PC-3 (cell line): ENCODE measurements at places on chromosomes 13 and 19. TPM values are rescaled to one million over a fixed set of nuclear protein-coding genes. Genes with fewer than 3 reads are reported as not detected.

Gene MAST1
- 7.7 and 11.2 TPM in 2 replicates for total RNA-seq

Gene MEF2B
- total RNA-seq: 0.22 and 0.29 TPM in 2 replicates

Gene ACP7
- 3.4 and 5.0 TPM in 2 replicates for total RNA-seq

Gene PRTN3
- total RNA-seq: 0.29 and 0.40 TPM in 2 replicates

DNA sequence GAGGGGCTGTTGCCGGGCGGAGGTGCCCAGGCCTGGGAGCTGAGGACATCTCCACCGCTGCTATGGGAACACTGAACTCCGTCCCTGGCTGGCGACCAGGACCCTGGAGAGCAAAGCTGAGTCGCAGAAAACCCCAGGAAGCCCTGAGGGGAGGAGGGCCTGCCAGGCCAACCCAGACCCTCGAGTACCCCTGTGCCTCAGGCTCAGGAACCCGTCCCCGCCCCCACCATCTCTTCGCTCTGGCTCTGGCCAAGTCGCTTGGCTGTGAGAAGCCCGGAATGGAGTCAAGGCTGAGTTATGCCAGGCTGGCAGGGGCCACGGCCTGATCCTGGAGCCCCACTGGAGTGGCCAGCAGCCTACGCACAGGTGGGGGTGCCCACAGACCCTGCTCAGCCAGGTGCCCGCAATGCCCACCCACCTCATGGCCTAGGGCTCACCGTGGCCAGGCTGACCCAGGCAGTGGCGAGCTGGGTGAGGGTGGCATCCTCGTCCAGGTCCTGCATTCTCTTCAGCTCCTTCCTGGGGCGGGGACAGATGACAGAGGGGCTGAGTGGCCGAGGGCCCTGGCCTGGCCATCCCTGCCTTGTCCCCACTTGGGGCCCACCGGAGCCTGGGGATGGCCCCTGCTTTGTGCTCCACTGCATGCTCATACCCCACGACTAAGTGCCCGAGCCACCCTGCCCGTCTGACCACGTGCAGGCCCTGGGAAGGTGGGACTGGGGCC lies 8.5 kb upstream of the CERS1 start:
- no peak for DNase-seq
- no peaks in the 10 kb centered on the region for H3K27me3 ChIP-seq
- H3K27ac ChIP-seq: no peak overlapping the region
- H3K4me1 ChIP-seq: no peaks in the 10 kb centered on the region
- peaks cover 7% of the 10 kb centered on the region; the same call in 1 of the 2 replicates for H3K36me3 ChIP-seq
- H3K4me3 ChIP-seq: no peak overlapping the region

- no peak overlapping the region for H3K4me3 ChIP-seq
- no peaks in the 10 kb centered on the region for H3K4me1 ChIP-seq
- DNase-seq: no peak
- H3K27me3 ChIP-seq: no peaks in the 10 kb centered on the region
Observed at GRCh38 chr13:30318026-30318425, 10.7 kb upstream of the KATNAL1 start.

DNA sequence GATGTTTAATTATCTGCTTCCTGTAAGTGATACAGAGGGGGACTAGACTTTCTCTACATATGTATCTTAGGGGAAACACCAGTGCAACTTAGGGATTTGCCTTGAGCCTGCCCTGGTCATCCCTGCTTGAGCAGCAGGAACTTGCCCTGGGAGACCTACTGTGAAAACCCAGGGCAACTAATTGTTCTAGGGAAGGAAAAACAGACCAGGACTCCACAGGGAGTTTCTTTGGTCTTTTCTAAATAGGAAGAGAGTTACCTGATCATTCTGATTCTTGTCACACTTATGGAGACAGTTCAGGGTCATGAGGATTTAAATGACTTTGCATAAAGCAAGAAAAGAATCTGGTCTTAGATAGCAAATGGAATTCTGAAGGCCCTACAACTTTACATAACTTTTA lies 89.1 kb downstream of the WASF3 start:
- H3K27me3 ChIP-seq: peaks cover 25% of the 10 kb centered on the region
- no peaks in the 10 kb centered on the region for H3K4me1 ChIP-seq
- DNase-seq: no peak
- H3K4me3 ChIP-seq: no peak overlapping the region
- H3K36me3 ChIP-seq: no peaks in the 10 kb centered on the region

DNA sequence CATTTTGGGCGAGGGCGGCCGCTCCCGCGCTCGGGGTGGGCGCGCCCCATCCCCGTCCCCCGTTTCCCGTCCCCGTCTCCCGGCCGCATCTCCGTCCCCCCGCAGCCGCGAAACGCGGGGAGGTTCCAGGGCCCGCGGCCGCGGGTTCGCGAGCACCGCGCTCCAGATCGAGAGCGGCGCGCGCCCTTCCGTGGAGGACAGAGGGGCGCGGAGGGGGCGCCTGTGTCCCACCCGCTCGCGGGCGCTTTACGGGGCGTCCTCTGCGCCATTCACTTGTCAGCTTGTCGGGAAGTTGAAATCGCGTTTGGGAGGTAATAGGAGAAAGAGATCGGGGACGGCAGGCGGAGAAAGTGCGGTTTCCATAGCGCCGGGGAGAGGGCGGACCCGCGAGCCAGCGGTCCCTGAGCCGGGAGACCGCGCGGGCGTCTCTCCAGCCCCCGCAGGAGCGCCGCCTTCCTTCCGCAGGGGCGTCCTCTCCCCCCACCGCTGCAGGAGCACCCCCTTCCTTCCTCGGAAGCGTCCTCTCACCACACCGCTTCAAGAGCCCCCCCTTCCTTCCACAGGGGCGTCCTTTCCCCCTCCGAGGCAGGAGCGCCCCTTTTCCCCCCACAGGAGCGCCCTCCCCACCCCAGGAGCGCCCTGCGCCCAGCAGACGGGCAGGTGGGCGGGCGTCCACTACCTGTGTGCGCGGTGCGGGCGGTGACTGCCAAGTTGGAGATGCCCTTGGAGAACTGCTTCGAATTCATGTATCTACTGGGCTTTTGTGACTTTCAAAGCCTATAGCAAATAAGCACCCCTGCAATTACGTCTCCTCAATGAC lies 962 bp upstream of the IRS2 start:
- no peaks in the 10 kb centered on the region for H3K36me3 ChIP-seq
- DNase-seq: peak; percentile 22
- no peak overlapping the region for H3K27ac ChIP-seq
- peaks cover 9% of the 10 kb centered on the region for H3K4me1 ChIP-seq
